ENCODE measurements at places on chromosomes 2 and 18.

DNA sequence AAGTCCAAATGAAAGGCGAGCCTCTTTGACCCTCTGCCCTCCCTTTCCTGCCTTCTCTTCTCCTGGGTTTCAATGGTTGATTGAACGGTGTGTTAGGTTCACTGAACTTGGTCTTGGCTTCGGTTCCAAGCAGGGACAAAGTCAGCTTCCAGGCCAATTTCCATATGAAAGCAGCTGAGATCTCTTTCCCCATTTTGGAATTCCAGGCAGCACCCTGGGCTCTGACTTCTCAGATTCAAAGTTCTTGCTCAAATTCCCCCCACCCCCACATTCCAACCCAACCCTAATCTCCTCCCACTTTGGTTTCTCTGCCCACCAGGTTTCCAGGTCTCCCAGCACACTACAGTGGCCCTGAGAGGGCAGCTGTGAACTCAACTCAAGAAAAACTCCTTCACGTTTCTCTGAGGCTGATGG lies 231.0 kb downstream of the INSIG2 start:
- DNase-seq, result no peak

GRCh38 chr2:39664888-39665591 lies 677 bp upstream of the TMEM178A start:
- DNase-seq, result no peak

- no peak for DNase-seq
Observed at GRCh38 chr2:145593991-145594614, 1074.2 kb upstream of the ZEB2 start.

GRCh38 chr2:30927465-30928075 lies 120.3 kb upstream of the CAPN13 start:
- no peak for DNase-seq

DNA sequence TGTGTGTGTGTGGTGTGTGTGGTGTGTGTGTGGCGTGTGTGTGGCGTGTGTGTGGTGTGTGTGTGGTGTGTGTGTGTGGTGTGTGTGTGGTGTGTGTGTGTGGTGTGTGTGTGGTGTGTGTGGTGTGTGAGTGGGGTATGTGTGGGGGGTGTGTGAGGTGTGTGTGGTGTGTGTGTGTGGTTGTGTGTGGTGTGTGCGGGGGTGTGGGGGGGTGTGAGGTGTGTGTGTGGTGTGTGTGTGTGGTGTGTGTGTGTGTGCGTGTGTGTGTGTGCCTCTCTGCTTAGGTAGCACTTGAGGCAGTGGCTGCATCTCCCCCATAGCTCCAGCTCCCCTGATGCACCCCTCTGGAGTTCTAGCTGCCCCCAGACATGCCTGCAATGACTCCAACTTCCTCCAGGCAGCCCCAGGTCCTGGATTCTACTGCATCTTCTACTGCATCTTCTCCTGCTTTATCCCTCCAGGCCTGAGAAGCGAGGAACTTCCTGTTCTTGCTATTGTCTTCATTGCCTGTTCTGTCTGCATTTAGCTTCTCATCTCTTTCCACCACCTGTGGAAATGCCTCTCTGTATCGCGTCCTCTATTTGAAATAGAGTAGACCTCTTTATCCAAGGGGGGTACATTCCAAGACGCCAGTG lies 22.2 kb upstream of the MLPH start:
- DNase-seq, result no peak

All from NCI-H187 (cell line).